ENCODE measurements at places on chromosomes 6 and 20.

- DNase-seq, result no peak
Measured at GRCh38 chr20:19911810-19912382, 105.3 kb upstream of the NAA20 start.

DNA sequence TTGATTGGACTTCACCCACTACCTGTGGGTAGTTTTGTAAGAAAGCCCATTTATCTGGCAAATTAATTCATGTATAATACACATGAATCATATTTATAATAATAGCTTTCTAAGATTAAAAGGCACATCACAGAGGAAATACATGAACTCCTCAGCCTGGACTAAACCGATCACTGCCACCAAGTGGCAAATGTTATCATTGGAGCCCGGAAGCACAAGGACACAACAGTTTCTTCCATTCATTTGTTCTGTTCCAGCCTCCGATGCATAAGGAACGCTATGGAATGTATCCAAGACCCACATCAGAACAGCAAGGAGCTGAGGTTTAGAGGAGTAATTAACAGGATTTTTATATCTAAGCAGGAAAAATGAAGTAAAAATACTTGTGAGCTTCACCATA is 13.9 kb upstream of the IPCEF1 start:
- no peak for DNase-seq

DNA sequence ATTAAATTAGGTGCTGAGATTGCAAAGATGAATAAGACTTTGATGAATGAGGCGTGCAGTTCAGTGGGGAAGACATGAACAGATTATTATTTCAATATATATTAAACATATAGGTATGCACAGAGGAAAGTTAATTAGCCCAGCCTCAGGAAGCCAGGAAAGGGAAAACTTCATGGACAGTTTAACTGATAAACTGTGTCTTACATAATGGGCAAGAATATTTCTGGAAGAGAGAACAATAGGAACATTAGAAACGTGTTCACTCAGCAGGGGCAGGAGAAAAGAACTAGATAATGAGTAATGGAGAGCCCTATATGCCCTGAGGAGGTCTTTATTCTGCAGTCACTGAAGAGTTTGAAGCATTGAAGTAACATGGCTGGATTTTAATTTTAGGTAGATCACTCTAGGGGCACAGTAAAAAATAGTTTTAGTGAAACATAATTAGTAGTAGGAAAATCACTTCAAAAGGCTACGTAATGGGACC is 23.6 kb downstream of the CEP57L1 start:
- DNase-seq, result no peak

DNA sequence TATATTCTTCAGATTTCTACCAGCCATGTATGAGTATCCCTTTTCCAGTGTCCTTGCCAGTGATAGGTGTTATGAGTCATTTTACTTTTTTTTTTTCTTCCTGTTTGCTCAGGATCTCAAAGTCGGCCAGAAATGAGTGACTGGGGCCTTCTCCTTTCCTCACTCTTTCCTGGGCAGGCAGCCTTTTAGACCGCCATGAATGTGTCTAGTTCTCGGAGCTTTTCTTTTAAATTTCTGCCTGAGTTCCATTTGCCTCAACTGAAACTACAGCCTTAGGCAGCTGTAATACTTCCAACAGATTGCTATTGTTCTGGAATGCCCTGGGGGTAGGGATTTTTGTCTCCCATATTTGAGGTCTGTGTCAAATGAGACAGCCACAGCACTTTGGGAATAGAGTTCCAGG is 83.7 kb downstream of the STXBP5 start:
- DNase-seq, result no peak

DNA sequence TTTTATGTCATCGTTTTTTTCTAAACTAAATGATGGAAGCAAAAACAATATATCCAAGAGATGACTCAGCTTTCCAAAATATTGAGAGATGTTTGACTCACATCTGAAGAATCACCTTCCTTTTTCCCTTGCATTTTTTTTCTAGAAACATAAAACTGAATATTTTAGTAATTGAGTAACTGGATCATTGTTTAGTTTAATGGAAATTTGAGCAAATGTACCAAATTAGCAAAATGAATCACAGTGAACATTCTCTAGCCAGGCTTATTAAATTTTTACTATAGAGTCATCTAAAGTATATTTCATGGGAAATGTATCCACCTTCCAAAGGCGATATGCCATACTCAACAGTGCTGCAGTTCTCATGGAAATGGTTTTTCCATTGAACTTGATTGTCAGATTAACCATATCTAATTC is 145.5 kb downstream of the TENT5A start:
- DNase-seq, result no peak

DNA sequence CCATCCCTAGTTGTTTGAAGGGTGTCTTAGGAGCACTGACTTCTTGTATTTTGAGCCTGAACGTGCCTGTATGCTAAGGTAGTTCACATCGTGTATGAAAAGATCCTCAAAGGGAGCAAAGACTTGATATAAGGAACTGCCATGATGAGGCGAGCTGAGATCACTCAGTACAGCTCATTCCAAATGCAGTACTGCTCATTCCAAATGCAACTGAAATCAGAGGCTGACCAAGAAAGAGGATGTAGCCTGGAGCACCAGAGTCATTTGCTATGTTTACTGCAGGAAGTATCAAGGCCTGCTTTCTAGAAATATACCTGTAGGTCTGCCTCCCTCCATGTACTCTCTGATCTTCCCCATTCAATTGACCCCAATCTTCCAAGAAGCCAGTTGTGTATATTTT is 832.2 kb downstream of the EYS start:
- no peak for DNase-seq

DNA sequence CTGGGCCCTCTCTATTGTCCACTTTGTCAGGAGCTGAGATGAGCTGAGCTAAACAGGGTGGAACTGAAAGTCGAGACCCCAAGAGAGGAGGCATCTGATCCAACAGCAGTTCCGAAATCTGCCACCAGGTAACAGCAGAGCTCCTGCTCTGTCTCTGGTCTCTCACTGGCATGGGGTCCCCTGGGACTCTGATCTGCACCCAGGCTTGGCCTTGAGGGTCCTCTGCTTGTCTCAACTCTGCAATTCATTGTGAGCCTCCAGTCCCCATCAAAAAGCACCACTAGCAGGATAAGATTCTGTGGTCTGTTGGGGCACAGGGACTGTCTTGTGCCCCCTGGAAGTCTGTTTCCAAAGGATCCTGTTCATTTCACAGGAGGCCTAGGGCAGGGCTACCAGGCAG is 62.5 kb upstream of the TOP1 start:
- peak; percentile 41 for DNase-seq

GRCh38 chr6:74273541-74273940 is 577.5 kb downstream of the CD109 start:
- no peak for DNase-seq

DNA sequence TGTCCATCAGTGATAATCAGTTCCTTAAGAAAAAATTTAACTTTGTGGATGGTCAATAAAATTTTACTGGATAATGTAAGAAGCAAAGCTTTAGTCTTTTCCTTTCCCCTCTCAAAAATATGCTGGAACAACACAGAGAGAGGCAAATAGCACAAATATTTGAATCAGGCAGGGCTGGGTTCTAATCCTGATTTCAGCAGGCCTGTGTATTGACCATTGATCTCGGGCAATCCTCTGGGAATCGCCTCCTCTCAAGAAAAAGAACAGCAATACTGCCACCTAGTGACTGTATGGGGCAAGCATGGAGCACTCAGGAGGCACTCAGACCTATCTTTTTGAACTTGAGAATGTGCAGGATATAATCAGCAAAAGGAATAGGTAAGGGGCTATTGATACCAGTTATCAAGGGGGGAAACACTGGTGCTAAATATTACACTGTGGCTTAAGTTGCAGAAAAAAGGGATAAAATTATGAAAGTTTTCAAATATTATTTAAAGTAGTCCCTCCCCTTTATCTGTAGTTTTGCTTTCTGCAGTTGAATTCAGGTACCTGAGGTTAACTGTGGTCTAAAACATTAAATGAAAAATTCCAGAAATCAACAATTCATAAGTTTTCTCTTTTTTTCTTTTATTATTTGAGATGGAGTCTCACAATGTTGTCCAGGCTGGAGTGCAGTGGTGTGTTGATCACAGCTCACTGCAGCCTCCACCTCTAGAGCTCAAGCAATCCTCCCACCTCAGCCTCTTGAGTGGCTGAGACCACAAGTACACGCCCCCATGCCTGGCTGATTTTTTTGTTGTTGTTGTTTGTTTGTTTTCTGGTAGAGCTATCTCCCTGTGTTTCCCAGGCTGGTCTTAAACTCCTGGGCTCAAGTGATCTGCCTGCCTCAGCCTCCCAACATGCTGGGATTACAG is 91.8 kb upstream of the NHSL1 start:
- peak; percentile 60 for DNase-seq

- DNase-seq, result no peak
Measured at GRCh38 chr20:52103335-52103912, 88.2 kb downstream of the ZFP64 start.

- DNase-seq, result no peak
Measured at GRCh38 chr6:19524366-19525186, 312.6 kb upstream of the ID4 start.

- no peak for DNase-seq
Measured at GRCh38 chr20:34831936-34832335, 6.5 kb upstream of the NCOA6 start.

GRCh38 chr6:47438481-47439347 is 38.9 kb upstream of the CD2AP start:
- no peak for DNase-seq

- DNase-seq, result no peak
Measured at GRCh38 chr6:141326925-141327324, 805.8 kb upstream of the GJE1 start.

DNA sequence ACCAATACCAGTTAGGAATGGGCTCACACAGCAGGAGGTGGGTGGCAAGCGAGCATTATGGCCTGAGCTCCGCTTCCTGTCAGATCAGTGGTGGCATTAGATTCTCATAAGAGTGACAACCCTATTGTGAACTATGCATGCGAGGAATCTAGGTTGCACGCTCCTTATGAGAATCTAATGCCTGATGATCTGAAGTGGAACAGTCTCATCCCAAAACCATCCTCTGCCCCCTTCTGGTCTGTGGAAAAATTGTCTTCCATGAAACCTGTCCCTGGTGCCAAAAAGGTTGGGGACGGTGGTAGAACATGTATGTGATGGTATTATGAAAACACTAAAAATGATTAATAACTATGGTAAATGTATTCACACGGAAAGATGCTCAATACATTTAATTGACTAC is 99.7 kb upstream of the HIVEP1 start:
- no peak for DNase-seq

- no peak for DNase-seq
Measured at GRCh38 chr6:11911538-11911937, 100.6 kb upstream of the HIVEP1 start.

GRCh38 chr6:145626857-145627256 is 108.5 kb downstream of the EPM2A start:
- DNase-seq, result no peak

DNA sequence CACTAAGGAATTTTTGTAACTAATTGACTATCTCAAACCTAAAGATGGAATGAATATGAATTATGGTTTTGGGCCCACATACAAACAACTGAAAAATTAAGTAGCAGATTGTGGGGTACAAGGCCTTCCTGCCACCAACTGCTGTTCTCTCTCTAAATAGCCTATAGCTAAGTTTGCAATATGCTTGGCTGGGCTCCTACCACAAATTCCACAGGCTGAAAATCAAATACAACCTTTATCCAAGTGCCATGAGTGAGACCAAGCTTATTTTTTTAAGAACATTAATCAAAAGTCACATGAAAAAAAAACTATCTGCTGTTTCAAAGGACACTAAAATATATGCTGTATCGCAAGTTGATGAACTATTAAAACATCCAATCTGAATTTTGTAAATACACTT is 52.1 kb downstream of the TENT5A start:
- no peak for DNase-seq

GRCh38 chr20:21516861-21517565 is 3.1 kb upstream of the NKX2-2 start:
- DNase-seq, result no peak

DNA sequence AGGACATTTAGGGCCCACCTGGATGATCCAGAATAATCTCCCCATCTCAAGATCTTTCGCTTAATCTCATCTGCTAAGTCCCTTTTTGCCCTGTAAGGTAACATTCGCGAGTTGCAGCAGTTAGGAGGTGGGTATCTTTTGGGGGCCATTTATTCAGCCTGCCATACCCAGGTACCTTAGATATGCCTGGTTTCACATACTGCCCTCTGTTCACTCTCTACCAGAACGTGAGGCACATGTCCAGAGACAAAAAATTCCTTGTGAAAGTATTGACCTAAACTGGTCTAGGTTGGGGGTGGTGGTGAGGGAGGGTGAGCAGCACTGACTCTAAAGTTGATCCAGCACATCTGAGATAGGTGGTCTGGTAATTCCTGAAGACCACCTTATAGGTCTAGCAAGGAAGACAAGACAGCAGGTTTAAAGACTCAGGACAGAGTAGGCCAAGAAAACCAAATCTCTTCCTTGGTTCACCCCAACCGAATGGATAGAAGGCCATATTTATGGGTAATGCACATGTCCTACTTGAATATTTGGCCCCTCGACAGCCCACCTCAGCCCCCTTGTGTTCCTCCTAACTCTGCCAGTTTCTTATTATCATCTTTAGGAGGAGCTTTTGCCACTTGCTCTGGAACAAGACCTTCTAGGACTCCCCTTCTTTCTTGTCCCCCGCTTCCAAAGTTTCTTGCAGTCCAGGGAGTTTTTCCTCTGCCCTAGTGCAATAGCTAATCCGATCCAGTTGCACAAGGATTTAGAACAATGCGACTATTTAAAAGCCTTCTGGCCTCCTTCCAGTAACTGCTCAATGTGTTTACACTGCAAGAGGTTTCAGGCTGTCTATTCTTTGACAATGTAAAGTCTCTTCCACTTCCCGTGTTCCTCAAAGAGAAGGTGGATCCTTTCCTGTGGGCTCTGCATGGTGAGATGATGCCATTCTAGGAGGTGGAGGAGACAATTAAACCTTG is 213.0 kb upstream of the LAMP5 start:
- no peak for DNase-seq

DNA sequence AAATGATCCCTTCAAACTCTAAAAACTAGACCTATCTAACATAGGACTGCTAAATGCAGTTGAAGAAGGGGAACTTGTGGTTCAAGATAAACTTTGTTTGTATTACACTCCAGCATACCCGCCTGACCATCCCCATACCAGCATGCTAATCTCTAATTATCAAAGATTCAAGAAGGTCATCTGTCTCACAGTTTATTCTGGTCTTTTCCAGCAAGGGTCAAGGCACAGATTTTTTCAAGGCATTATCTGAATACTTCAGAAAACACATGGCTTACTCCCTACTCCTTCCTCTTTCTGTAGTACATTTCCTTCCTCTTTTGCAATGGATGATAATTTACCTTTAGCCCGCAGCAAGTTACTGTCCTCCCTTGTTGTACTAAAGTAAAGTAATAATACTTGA is 174.1 kb downstream of the PKHD1 start:
- DNase-seq, result no peak

DNA sequence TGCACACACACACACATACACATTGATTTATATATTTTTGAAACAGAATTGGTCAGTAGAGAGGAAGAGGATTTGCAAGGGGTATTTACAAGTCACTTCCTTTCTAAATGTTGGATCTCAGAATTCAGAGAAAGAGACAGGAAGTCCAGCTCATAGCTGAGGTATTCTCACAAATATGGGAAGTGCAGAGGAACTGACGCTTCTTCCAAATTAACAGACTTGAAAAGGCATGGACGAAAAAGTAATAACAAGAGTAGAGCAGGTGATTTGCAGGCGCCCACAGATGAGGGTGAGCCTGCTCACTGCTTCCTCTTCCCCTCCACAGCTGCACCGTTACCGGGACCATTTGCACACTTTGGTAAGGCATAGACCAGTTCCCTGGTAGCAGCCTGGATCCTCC is 246.4 kb downstream of the PHACTR1 start:
- DNase-seq, result no peak

- no peak for DNase-seq
Measured at GRCh38 chr6:35036828-35037663, 104.1 kb downstream of the TCP11 start.

GRCh38 chr20:64092258-64093012 is 8.2 kb upstream of the LKAAEAR1 start:
- DNase-seq, result no peak
